Stimulated activated CD4-positive, alpha-beta T cell treated with anti-CD3 and anti-CD28 coated beads, TNF-alpha, amount 100 ng/mL, for 1 hour (primary cell): ENCODE measurements at places on chromosomes 3 and 15.

DNA sequence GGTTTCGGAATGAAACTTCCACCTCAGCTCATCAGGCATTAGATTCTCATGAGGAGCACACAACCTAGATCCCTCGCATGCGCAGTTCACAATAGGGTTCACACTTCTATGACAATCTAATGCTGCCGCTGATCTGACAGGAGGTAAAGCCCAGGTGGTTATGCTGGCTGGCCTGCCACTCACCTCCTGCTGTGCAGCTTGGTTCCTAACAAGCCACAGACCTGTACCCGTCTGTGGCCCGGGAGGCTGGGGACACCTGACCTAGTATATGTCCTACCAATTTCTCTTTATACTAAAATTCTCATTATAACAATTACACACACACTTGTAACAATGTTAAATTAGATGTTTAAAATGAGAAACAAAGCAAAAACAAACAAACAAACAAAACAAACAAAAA lies 172.2 kb downstream of the SLC9A9 start:
- DNase-seq: no peak

GRCh38 chr15:35736150-35736549 lies 190.2 kb upstream of the DPH6 start:
- DNase-seq: no peak

DNA sequence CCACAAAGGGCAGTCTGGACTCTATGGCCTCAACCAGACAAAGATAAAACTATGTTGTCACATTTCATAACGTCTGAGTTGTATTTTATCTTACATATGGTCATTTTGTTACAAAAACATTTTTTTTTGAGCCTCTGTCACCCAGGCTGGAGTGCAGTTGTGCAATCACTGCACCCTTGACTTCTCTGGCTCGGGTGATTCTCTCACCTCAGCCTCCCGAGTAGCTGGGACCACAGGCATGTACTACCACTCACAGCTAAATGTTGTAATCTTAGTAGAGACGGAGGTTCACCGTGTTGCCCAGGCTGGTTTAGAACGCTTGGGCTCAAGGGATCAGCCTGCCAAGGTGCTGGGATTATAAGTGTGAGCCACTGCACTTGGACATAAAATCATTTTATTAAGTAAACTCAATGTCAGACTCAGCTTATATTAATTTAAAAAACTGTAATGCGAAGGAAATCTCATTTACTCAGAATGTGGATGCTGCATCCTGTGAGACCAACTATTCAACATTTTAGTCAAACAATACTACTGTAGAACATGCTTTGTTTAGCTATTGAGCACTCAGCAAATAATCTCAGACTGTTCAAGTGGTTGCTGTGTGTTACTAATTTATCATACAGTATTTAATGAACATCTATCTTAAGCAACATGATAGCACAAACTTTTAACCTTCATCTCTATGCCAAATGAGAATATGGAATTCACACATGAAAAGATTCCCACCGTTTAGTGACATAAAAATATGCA lies 209.2 kb downstream of the TBL1XR1 start:
- no peak for DNase-seq

DNA sequence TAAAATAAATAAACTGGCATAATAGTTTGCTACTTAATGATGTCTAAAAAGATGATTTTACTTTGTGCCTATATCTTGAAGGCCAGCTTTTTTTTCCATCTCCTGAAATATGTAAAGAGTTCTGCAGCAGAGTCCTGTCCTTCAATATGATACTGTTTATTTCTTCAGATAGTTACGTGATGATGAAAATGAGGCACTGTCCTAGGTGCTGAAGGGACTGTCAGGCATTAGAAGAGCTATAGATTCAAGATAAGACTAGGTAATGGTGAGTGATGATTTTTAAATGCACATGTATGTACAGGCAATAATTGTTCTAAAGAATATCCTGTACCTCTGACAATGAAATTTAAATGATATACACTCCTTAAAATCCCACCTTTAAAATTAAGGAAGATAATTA lies 326.9 kb upstream of the DNAJC19 start:
- no peak for DNase-seq

DNA sequence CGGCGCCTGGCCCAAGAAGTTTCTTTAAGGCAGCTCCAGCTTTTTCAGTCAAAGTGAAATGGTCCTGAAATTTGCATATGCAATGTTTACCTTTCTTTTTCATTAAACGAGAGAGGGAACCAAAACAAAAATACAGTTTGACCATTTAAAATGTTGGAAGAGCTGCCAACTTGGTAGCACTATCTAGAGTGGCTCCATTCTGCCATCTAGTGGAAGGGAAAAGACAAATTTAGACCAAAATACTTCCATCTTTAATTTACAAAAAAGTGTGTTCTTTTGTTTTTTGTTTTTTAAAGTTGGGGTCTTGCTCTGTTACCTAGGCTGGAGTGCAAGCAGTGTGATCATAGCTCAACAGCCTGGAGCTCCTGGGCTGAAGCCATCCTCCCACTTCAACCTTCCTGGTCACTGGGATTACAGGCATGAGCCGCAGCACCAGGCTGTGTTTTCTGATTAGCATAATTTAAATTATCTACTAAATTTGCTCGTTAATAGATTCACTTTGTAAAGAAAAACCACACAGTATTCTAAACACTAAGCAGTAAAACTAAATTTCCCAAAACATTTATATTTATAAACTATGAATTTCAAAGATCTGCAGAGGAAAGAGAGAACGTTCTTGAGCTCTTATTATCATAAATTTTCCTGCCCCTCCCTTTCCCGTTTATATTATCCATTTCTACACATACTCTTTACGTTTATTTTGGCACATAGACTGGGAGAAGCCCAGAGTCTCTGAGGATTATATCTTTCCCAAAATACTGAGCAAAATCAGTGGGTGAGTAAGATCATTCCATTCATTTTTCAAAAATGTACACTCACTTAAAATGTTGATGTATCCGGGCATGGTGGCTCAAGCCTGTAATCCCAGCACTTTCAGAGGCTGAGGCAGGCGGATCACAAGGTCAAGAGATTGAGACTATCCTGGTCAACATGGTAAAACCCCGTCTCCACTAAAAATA lies 15.4 kb upstream of the RFC4 start:
- no peak for DNase-seq

- DNase-seq: no peak
These were observed at the start of gene NDN for GRCh38 chr15:23687143-23687470. Gene NDN (minus strand): TSS chr15:23687305. CDS start chr15:23687217, 88 bp downstream.

- DNase-seq: no peak
These were observed 189.4 kb upstream of the CHRNA7 start for GRCh38 chr15:31840849-31841476.

GRCh38 chr3:55286693-55287092 lies 200.4 kb downstream of the WNT5A start:
- no peak for DNase-seq

DNA sequence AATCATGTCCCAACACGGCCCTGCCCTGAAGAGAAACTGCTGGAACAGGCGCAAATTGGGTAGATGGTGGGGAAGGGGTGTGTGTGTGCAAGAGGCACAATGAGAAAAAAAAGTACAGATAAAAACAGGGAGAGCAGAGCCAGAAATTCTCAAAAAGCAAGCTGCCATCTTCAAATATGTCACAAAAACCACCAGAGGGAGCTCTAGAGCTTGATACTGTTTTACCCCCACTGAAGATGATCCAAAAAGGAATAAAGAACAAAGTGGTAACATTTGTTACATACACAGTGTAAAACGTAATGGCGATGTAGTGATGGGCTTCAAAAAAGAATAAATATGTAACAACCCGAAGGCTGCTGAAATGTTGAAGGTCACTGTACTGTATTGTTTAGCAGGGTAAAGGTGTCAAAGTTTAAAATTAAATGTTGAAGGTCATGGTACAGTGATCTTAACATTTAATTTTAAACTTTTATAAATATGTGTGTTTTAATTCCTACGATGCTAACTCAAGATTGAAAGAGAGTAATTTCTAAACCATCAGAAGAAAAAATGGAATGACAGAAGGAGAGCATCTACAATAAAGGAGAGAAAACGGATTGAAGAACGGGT lies 6.0 kb downstream of the SNRPA1 start:
- no peak for DNase-seq

GRCh38 chr3:64674591-64675076 lies 13.2 kb downstream of the ADAMTS9 start:
- no peak for DNase-seq

- DNase-seq: no peak
These were observed 17.9 kb upstream of the FAM81A start for GRCh38 chr15:59420108-59420507.

DNA sequence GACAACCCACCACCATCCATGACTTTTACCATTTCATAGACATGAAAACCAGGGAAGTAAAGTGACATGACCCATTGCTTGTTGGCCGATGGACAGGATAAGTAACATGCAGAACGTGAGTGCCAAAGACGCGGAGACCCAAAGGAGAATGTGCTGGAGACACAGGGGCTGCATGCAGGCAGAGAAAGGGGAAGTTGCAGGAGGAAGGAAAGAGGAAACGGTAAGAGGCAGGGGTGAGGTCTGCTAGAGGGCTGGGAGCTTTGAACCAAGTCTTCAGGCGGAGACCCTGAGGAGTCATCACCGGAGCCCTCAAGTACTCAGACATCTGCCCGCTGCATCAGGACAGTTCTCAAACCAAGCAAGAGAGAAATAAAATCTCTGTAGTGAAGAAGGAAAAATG lies 34.9 kb downstream of the MAGEF1 start:
- DNase-seq: no peak

DNA sequence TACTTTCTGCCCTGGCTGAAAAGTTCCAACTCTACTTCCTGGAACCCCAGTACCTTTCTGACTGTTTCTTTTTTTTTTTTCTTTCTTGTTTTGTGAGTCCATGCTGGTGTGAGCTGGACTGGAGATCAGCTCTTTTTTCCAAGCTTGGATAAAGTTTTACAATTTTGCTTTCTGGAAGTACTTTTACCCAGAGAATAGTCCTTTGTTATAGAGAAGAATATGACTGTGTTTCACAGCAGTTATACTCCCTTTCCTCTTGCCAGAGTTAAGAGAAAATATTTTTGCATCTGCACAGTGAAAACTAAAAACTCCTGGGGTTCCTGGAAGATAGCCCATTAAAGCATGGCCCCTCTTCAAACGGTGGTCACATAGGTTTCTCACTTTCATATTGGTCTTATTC lies 1100.6 kb downstream of the OTOL1 start:
- DNase-seq: no peak

DNA sequence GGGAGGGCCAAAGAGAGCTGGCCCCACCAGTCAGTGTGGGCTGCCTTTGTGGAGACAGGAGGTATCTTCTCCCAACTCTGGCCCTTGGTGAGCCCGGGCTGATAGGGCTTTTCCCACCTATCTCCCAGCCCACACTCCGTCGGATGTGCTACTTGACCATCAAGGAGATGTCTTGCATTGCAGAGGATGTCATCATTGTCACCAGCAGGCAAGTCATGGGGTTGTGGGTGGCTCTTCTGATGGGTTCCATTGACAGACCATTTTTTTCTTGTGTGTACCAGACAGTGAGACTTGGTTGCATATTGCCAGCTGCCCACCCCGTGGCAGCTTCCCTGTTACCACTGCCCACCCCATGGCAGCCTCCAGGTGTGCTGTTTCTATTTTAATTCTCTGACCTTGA lies 3.3 kb downstream of the COPG1 start:
- no peak for DNase-seq

DNA sequence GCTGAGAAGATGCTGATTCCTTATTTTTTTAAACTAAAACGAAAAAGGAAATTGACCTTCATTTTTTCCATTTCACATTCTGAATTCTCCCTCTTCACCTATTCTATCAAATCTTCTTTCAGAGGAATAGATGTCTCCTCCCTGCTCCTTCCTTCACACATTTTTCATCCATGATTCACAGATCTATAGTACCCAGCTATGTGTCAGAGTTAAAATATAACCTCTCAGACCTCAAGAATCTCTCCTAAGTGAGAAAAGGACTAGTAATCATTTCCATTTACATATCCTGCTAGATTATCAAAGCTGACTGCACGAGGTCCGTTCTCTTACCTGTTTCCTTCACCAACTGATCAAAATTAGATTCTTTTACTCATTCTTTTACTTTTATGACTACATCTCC lies 1297.6 kb upstream of the ALCAM start:
- no peak for DNase-seq

DNA sequence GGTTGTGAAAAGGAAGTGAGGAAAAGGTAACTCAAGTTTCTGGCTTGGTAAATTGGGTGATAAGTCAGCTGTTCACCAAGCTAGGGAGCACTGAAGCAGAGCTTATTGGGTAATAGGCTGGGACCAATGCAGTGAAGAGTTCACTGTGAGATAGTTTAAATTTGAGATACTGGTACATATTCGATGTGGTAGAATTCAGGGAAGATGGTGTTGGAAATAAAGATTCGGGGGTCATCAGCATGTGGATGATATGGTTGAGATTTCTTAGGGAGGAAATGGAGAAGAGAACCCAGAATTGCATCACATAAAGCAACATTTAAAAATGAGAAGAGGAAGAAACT lies 16.9 kb downstream of the MME start:
- no peak for DNase-seq

DNA sequence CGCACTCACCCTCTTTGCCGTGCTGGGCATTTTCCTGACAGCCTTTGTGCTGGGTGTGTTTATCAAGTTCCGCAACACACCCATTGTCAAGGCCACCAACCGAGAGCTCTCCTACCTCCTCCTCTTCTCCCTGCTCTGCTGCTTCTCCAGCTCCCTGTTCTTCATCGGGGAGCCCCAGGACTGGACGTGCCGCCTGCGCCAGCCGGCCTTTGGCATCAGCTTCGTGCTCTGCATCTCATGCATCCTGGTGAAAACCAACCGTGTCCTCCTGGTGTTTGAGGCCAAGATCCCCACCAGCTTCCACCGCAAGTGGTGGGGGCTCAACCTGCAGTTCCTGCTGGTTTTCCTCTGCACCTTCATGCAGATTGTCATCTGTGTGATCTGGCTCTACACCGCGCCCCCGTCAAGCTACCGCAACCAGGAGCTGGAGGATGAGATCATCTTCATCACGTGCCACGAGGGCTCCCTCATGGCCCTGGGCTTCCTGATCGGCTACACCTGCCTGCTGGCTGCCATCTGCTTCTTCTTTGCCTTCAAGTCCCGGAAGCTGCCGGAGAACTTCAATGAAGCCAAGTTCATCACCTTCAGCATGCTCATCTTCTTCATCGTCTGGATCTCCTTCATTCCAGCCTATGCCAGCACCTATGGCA lies 41.1 kb upstream of the CSTA start:
- DNase-seq: no peak
